ENCODE measurements at places on chromosomes 4 and X.

DNA sequence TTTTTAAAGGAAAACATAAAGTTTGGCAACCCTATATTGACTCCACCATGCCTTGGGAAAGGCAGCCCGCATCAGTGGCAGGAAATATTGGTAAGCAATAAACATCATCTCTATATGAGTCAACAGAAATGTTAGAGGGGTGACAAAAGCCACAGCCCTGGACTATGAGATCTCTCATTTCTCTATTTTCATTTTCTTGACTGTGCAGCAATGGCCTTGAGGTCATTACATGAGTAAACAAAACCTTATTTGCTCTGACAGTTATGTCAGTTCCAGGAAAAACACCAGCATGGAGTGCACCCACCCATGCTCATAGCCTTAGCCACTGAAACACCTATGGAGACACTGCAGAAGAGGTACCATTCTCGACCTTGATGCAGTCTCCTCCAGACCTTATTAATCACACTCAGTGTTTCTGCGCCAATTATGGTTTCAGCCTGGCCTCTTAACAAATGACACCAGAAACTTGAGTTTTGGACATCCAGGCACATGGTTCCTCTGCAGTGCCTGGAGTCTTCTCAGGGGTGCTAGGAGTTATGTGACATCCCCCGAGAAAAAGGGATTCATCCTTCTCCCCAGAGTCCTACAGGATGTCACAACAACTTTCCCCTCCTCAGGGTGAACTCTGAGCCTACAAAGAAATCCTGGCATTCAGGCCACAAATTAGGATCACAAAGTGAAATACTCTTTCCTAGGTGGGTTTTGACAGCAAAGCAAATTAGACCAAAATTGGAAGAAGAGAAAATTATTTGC is 16.0 kb upstream of the HPGD start:
- DNase-seq, result no peak

DNA sequence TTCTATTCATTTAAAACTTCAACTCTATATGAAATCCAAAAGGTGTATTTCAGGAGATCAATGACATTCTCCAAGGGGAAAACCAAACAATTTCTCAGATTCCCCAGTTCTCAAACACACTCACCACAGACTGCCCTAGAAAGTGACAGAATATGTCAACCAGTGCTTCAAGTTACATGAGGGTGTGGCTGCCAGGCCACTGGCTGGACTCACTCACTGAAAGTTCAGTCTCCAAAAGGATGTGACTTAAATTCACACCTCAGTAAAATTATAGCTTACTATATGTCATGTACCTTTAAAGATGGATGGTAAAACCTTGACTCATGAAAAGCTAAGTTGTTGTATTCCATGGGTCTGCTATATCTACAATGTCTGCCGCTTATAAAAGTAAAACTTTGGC is 7.3 kb downstream of the INPP4B start:
- no peak for DNase-seq

- no peak for DNase-seq
Measured at GRCh38 chrX:132741689-132742088, 216.7 kb downstream of the HS6ST2 start.

DNA sequence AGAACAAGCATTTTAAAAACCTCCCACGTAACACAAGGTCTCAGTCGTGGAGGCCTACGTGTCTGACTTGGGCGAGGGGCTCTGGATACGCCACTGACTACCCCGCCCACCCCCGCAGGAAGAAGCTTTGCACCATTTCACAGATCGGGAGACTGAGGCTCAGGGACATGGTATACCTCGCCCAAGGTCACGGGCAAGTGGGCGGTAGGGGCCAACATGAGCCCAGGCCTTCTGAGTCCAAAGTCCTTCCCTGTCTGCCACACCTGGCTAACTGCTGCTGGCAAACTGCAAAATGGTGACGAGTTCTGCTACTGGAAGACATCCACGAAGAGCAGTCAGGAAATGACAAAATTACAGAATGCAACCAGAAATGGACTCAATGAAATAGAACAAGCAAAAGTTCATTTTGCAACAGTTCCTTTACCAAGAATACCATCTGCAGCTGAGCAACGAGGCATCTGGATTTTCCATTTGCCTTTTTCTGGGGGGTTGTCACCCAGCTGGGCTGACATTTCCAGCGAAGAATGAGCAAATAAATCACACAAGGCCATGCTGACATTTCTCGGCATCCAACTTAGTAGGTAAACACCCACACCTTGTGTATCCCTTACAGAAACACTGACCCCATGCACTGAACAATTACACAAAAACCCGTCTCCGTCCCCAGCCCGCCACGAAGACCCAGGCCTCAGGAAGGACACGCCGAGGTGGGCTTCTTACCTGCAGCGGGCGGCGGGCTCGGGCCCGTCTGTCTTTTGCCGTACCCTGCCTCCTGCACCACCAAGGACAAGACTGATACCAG is 70.2 kb upstream of the AFAP1 start:
- no peak for DNase-seq

GRCh38 chr4:89193843-89194242 is 82.5 kb downstream of the TIGD2 start:
- DNase-seq, result no peak

GRCh38 chrX:49919617-49920016 is 2.8 kb upstream of the CLCN5 start:
- DNase-seq, result no peak

DNA sequence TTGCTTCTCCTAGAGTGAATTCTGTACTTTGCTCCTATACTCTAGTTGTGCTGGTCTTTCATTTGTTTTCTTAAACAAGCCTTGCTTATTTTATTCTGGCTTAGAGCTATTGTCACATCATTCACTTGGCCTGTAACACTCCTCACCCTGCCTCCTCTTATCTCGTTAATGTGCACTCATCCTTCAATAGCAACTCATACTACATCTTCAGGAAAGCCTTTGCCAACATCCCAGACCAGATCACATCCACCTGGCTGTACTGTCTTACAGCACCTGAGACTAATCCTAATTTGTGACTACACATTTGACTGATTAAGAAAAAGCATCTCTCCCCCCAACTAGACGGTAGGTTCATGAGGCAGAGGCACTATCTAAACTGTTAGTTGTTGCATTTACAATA is 80.8 kb downstream of the SLC7A11 start:
- DNase-seq, result no peak

GRCh38 chr4:2059046-2059725 is at the start of gene NAT8L:
NAT8L (plus strand) TSS chr4:2059327; CDS start chr4:2059512, 185 bp downstream.
- no peak for DNase-seq

DNA sequence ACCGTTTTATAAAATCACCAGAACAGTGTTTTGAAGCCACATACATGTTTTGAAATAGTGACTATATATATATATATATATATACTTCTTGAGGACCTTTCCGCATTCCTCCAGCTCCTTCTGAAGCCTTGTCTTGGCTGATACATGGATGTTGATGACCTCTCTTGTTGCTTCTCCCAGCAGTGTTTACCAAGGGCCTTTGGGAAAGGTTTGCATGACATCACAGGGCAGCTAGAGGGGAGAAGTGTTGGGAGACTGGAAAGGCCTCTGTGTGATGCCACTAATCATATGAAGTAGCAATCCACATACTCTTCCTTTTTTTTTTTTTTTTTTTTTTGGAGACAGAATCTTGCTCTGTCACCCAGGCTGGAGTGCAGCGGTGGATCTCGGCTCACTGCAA is 22.5 kb downstream of the WDR44 start:
- DNase-seq, result no peak

- DNase-seq, result no peak
Measured at GRCh38 chr4:30535255-30535654, 184.9 kb upstream of the PCDH7 start.

- no peak for DNase-seq
Measured at GRCh38 chrX:3563451-3563850, 150.0 kb downstream of the PRKX start.

DNA sequence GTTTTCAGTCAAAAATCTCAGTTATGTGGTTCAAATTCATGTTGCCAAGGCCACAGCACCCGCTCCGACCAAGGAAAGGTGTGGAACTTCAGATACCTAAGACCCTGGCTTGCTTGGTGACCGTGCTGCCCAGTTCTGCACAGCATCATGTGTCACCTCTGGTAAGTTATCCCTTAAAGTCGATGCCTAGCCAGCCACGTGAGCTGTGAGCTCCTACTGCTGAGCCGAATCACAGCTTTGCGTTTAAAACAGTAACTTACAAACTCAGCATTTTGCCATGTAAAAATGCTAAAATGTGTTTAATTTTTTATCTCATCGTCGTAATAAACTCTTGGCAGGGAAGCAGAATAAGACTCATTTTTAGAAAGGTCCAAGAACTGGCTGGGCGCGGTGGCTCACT is 5.3 kb downstream of the TMEM271 start:
- no peak for DNase-seq

- no peak for DNase-seq
Measured at GRCh38 chr4:109921384-109921808, 8.7 kb downstream of the EGF start.

- no peak for DNase-seq
Measured at GRCh38 chrX:19127649-19128168, 5.4 kb upstream of the ADGRG2 start.

- no peak for DNase-seq
Measured at GRCh38 chrX:46477435-46477834, 67.8 kb downstream of the ZNF674 start.

DNA sequence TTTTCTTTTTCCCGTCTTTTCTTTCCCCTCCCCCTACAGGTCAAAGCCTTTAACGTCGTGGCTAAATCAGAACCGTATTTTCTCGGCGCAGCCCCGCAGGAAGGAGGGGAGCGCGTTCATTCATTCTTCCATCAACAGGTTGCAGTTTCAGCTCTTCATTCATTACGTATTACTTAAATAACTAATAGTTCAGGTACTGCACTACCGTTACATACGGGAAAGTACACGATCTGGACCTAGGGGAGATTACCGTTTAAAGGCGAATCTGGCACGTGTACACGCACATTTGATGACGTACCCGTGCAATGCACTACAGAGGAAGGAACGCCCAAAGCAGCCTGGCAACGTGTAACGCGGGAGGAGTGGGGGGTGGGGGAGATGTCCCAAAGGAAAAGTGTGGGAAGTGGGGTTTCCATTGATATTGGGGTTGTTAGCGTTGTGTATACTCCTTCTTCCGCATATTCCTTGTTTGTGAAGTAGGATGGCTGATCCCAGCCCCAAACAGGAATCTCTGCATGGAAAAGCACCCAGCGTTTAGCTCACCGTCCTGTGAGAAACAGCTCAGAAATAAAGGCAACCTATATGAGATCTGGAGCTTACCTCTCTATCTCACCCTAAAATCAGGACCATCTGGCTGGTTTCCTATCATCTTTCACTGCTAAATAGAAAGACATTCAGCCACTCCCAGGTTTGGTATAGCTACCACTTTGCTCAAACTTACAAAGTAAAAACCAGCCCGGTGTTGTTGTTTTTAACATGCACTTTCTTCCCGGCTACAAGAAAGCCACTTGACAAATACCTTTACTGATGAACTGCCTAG is 585 bp upstream of the SEC24D start:
- no peak for DNase-seq

- no peak for DNase-seq
Measured at GRCh38 chrX:153530411-153531129, 13.1 kb downstream of the ATP2B3 start.

DNA sequence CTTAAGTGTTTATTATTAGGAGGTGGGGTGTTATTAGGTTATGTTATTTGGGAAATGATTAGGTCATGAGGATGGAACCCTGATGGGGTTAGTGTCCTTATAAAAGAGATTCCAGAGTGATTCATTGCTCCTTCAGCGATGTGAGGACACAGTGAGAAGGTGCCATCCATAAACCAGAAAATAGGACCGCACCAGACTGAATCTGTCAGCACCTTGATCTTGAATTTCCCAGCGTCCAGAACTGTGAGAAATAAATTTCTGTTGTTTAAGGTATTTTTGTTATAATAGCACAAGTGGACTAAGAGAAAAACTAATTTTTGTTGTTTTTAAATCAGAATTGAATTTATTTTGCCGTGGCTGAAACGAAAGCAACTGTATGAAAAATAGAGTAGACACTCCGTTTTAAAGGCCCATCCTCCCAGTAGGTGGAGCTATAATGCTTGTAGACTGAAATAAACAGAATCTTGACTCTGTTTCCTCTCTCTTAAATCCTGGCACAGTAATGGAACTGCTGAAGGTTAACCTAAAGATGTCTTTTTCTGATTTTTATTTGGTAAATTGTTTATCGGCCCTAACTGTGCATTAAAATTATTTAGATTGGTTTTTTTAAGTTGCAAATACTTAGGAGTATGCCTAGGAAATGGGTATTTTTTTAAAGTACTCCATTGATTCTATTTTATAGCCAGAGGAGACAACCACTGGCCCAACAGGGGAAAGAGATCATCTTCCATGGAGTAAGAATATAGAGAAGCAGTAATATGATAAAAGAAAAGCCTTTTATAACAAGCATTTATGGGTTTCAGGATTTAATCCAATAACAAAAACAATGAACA is 133.2 kb upstream of the ADAMTS3 start:
- DNase-seq, result no peak

DNA sequence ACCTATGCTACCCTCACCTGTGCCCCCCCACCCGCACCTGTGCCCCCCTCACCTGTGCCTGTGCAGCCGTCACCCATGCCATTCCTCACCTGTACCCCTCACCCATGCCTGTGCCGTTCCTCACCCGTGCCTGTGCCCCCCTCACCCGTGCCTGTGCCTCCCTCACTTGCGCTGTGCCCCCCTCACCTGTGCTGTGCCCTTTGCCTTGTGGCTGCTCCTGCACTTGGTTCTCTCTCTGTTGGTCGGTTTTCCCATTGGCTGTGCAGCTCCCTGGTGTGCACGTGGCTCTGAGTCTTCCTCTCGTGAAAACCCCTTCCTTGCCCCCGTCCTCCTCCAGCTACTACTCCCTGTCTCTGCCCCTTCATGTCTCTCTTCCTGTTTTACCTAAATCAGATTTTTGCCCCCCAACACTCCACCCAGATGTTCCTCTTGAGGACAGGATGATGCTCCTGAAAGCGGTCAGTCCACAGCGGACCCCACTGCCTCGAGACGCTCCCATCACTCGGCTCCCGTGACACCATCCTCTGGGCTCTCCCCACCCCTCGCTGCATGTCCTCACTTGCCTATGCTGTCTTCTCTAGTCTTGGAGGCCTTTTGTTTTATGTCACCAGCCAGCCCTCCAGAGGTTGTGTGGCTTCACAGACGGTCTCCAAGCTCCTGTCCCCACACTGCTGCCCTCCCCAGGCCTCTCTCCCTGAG is 6.8 kb downstream of the MAEA start:
- no peak for DNase-seq

- no peak for DNase-seq
Measured at GRCh38 chr4:3827616-3828492, 61.7 kb downstream of the ADRA2C start.

DNA sequence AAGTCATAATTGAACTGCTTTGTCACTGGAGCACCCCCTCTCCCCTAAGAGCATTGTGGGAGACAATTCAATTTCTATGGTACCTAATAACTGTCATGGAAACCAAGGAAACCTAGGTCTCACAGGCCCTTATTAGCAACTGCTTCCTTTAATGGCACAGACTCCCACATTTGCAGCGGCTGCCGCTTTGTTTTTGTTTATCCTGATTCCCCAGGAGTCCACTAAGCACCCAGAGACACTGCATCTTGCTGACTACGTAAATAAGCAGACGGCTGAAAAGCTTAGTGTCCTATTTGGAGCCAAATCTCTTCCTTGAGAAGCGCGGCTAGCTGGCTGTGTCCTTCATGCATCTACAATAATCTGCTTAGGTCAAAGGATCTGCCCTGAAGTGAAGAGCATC is 494.4 kb downstream of the TMA16 start:
- no peak for DNase-seq

GRCh38 chr4:336099-336892 is 1.3 kb upstream of the ZNF141 start:
- no peak for DNase-seq
